ENCODE measurements at places on chromosomes 4 and X.
A peak's percentile ranks its signal among the peaks of the same experiment; 100 is the strongest.

GRCh38 chr4:91280551-91281290 is 1023.0 kb upstream of the GRID2 start:
- DNase-seq, result no peak

- DNase-seq, result no peak
These were observed 265.7 kb downstream of the IQCM start for GRCh38 chr4:149549911-149550310.

GRCh38 chr4:1502501-1502886 is 96.3 kb upstream of the NKX1-1 start:
- DNase-seq, result no peak

DNA sequence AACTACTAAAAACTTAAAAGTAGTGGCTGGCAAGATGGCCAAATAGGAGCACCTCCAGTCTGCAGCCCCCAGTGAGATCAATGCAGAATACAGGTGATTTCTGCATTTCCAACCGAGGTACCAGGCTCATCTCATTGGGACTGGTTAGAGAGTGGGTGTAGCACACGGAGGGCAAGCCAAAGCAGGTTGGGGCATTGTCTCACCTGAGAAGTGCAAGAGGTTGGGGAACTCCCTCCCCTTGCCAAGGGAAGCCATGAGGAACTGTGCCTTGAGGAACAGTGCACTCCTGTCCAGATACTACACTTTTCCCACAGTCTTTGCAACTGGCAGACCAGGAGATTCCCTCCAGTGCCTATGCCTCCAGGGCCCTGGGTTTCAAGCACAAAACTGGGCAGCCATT is 311.1 kb downstream of the PAPSS1 start:
- DNase-seq, result no peak

GRCh38 chr4:6191448-6192130 is 8.8 kb downstream of the JAKMIP1 start:
- no peak for DNase-seq

GRCh38 chr4:72446353-72447055 is 122.5 kb downstream of the ADAMTS3 start:
- no peak for DNase-seq

DNA sequence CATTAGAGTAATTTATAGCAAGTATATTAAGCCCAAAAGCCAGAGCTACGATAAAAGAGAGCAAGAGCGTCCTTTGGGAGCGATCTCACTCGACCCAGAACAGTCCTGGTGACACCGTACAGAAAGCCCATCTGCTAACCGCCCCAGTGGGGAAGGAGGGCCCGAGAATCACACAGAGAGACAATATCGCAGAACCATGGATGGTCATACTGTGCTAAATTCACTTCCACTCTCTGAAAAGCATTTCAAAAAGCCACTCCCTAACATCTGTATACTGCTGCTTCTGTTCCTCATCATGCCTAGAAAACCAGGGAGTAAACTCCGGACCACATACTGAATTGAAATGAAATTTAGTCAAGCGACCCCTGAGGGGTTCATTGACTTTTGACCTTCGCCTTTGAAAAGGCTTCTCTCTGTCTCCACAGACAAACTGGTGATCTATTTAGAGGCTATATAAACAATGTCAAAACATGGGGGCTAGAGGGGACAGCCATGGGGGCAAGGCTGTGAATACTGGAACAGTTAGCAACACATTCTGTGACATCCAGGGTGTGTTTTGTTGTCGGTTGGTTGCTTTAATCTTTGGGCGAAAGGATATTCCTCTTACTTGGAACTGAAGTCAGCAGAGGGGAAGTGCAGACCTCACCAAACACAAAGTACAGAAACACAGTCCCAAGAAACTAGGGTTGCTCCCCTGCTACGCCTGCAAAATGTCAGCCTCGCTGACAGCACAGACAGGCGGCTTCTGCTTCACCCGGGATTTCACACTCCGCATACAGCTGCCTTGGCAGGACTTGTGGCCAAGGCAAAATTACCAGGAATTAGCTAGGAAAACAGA is 129.0 kb upstream of the RASGEF1B start:
- no peak for DNase-seq

GRCh38 chrX:21565025-21565424 is 93.1 kb downstream of the KLHL34 start:
- DNase-seq, result no peak

DNA sequence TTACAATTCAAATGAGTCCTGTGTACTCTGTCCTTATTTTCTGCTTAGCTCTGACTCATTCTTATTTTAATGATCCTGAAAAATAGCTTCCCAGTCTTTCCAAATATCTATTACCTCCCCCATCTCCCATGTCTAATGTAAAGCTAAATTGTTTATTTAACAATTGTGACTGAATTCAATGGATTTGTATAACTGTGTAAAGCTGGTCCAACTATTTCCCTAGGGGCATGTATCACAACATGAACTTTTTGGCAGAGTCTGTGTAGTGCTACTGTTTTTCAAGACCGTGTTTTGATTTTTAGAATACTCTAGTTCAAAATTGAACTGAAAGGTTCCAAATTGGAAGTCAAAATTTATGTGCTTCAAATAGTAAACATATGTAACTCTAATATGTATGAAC is 67.8 kb downstream of the SPCS3 start:
- DNase-seq, result no peak

DNA sequence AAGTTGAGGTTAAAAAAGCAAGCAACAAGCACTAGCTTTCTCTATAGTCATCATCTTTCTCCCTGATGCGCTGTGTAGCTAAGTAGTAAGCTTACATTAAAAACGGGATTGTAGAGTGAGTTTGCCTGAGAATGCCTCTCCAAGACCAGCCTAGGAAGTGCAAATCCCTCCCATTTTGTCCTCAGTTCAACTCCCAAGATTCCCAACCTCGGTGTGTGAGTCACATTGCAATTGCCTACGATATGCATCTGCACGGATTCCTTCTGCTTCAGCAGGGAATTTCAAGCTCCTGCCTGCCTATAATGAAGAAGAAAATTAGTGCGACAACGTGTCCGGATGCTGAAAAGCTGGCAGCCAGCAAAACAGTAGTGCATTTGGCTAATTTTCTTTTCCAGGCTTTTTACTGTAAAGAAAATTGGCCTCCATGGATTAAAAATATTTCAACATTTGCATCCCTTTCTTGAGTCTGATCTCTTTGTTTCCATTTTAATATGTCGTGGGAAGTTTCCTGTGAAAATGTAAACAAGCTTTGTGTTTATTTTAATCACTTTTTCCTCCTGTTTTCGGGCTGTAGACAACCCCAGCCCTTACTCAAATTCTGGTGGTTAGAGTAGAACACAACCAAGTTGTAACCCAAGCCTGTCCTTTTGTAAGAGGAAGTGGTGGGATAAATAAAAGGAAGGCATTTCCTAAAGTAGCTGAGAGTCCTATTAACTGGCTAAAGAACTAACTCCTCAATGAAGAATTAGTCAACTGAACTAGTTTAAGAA is 58.4 kb upstream of the TET2 start:
- DNase-seq, result peak; percentile 41

- DNase-seq, result no peak
These were observed 79.7 kb upstream of the PRSS48 start for GRCh38 chr4:151197247-151197646.

GRCh38 chr4:141810038-141810711 is 173.8 kb downstream of the IL15 start:
- no peak for DNase-seq

DNA sequence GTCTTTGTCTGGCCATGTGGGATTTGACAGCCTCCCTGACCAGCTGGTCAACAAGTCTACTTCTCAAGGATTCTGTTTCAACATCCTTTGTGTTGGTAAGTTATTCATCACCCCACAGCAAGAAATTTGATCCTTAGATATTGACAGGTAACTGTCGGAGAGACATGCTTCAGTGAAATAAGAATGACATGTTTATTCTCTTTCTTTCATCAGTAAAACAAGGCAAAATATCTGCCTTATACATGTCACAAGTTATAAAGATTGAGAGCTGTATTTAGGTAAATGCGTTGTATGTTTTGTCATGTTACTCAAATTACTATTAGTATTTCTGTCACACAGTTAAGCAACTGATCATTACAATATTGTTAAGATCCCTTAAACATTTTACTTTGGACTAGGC is 46.9 kb downstream of the SEPTIN11 start:
- DNase-seq, result no peak

- DNase-seq, result no peak
These were observed 123.7 kb downstream of the ANAPC4 start for GRCh38 chr4:25500626-25501316.

- DNase-seq, result no peak
These were observed 89.2 kb downstream of the WDFY3 start for GRCh38 chr4:84877051-84877833.

- DNase-seq, result no peak
These were observed 27.9 kb downstream of the PROM1 start for GRCh38 chr4:16055873-16056272.
